ENCODE measurements at places on chromosomes 16 and 17.

- DNase-seq = no peak
Measured at GRCh38 chr16:50268352-50268751, 2.0 kb downstream of the ADCY7 start.

DNA sequence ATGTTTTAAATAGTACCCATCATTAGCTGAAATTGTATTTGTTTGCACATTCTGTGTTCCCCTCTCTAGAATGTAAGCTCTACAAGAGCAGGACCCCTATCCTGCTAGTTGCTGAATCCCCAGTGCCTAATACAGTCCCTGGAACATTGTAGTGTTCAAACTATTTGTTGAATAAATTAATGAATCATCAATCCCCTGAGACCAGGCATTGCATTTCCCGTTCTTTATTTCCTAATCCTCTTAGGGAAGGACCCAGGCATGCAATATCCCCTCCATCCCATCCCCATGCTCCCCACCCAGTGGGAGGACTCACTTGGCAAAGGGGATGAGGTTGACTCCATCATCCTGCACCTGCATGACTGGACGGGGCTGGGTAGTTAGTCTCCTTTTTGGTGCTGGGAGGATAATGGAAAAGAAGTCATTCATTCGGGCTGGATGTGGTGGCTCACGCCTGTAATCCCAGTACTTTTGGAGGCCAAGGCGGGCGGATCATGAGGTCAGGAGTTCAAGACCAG is 3.2 kb downstream of the INCA1 start:
- no peak for DNase-seq

GRCh38 chr17:7238420-7239090 is 702 bp downstream of the PHF23 start:
- no peak for DNase-seq

DNA sequence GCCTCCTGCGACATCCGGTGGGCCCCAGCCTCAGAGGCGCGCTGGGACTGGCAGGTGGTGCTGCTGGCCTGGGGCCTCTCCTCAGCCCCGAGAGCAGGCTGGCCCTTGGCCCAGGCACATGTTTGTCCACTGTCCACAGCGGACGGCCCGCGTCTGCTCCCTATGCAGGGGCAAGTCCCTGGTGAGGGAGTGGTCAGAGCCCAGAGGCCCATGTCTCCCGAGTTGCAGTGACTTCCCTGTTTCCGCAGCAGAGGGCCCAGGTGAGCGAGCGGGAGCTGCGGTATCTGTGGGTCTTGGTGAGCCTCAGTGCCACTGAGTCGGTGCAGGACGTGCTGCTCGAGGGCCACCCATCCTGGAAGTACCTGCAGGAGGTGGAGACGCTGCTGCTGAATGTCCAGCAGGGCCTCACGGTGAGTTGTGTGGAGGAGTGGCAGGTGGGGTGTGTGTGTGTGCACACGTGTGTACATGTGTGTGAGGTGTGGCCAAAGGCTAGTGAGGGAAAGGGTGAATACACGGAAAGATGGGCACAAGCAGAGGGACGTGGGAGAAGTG is 10.4 kb downstream of the IL34 start:
- no peak for DNase-seq

DNA sequence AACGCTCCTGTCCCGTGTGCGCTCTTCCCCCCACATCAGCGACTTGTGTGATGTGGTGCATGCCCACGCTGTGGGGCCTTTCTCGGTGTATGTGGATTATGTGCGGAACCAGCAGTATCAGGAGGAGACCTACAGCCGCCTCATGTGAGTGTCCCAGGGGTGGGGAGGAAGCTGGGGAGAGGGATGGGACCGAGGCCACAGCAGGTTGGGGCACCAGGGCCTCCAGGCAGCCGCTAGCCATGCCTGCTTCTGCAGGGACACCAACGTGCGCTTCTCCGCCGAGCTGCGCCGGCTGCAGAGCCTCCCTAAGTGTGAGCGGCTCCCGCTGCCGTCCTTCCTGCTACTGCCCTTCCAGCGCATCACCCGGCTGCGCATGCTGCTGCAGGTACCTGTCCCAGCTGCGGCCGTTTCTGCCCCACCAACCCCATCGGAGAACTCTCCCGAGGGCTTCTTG is 5.8 kb downstream of the ARHGEF15 start:
- DNase-seq = no peak

DNA sequence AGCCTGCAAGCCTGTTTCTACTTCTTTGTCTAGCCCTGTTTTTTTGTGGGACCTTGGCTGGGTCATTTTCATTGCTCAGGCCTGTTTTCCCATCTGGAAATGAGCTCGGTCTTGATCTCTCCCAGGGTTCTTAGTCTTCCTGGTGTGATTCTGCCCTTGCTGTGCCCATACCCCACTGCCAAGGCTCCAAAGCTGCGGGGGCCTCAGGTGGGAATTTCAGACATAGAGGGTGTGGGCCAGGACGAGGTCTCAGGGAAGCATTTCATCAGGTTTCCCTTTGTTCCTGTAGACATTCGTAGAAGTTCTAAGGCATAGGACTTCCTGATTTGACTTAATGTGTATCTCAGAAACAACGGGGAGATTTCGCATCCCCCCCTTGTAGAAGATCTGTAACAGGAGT is 5.8 kb downstream of the MPRIP start:
- DNase-seq = no peak

GRCh38 chr16:595942-596735 is 6.3 kb downstream of the RAB40C start:
- no peak for DNase-seq

DNA sequence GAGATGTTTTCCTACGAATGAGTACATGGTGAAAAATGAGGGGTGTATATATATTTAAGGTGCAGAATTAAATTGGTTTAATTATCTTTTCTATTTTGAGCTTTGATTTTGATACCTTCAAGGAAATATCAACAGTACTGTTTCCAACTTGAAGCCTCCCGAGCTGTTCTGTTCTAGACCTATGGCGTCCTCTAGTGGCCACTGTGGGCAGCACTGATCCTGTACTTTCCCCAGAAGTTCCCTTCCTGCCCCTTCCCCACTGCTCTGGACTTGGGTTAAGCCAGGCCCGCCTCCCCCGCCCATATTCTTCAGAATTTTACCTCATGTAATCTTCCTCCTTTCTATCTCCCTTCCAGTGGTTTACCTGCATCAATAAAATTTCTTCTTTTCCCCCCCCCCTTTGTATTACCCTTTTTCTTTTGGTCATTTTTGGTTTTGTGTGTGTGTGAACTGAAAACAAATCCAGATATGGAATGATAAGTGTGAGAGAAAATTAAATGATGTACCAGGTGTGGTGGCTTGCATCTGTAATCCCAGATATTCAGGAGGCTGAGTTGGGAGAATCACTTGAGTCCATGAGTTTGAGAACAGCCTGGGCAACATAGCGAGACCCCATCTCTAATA is 1643.5 kb downstream of the TP53TG3F start:
- DNase-seq = no peak

- peak; percentile 70 for DNase-seq
Measured at GRCh38 chr17:78341559-78342448, 18.1 kb downstream of the SOCS3 start.

GRCh38 chr17:17170346-17170985 is 35.7 kb downstream of the PLD6 start:
- DNase-seq = no peak

- DNase-seq = no peak
Measured at GRCh38 chr17:78014646-78015045, 56.1 kb downstream of the TNRC6C start.

DNA sequence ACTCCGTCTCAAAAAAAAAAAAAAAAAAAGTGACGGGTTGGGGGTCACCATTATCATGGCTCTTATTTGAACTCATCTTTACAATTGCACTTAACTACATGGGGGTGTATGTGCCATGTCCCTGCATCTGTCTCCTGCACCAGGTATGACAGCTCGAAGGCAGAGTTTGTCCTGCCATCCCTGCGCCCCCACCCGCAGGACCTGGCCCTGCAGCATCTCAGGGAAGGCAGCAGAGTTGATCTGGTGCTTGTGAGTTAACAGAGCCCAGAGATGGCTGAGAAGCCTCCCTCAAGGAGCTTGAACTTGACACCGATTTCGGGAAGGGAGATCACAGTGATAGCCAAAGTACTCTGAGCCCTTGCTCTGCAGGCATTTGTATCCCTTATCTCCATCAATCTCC is 44.8 kb downstream of the C16orf82 start:
- DNase-seq = no peak

GRCh38 chr17:72476575-72476986 is 355.8 kb downstream of the SOX9 start:
- DNase-seq = no peak

DNA sequence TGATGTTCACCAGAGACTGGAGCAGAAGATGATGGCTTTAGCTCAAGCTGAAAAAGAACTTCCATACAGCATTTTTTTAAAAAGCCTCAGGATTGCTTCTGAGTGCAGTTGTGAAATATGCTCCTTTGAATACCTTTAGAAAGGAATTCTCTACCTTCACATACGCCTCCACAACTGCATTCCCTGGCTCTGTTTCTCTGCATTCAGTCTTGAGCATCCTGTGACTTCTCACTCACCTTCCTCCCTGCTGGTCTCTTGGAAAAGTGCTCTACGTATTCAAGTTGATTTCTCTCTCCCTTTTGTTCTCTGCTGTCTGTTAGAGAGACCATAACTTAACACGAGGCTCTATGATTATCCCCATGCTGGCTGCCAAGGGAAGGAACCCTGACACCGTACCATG is 34.5 kb downstream of the HS3ST2 start:
- DNase-seq = no peak

- DNase-seq = no peak
Measured at GRCh38 chr16:88007321-88007731, 56.1 kb downstream of the BANP start.

DNA sequence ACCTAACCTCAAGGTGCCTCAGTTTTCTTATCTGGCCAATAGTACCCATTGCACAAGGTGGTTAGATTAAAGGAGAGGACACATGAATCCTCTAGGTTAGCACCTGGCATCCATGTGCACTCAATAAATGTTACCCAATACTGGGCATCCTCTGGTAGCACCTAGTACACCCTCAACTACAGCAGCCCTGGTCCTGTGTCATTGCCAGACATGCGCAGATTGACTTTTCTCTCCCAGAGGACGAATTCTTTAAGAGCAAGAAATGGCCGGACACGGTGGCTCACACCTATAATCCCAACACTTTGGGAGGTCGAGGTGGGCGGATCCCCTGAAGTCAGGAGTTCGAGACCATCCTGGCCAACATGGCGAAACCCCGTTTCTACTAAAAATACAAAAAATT is 7.3 kb downstream of the DUSP3 start:
- DNase-seq = no peak

DNA sequence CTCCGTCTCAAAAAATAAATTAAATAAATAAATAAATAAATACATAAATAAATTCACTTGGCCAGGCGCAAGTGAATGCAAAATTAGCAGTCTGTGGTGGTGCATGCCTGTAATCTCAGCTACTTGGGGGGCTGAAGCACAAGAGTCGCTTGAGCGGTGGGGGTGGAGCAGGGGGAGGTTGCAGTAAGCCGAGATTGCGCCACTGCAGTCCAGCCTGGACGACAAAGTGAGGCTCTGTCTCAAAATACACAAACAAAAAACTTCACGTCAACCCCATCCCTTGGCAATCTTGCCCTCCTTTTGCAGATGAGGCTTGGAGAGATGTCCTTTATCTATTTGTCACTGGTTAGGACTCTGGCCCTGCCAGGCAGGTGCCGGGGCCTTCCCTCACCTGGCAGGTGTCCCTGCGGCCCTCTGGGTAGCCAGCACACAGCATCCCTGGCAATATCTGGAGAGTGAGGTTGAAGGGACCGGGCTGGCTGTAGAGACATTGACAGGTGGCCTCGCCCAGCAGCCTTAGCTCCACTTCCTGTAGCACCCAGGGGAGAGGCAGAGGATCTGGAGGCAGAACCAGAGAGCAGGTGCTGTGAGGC is 4.4 kb downstream of the PRSS36 start:
- DNase-seq = no peak

DNA sequence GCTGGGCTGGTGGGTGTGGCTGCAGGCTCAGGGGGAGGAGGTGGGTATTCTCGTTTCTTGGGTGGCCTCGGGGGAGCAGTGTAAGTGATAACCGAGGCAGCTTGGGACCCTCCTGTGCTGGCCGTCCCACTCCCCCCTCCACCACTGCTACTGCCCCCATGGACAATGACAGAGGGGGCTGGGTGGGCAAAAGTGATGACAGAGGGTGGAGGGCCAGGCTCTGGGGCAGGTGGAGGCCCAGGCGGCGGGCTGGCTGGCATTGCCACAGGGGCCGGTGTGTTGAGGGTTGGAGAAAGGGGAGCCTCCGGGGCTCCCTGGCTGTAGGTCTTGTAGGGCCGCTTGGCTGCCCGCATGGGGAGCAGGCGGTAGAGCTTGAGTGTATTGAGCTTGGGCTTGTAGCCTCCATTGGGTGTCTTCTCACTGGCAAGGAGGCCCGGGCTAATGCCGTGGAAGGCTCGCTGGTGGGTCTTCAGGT is 16.0 kb downstream of the ZBTB4 start:
- no peak for DNase-seq

DNA sequence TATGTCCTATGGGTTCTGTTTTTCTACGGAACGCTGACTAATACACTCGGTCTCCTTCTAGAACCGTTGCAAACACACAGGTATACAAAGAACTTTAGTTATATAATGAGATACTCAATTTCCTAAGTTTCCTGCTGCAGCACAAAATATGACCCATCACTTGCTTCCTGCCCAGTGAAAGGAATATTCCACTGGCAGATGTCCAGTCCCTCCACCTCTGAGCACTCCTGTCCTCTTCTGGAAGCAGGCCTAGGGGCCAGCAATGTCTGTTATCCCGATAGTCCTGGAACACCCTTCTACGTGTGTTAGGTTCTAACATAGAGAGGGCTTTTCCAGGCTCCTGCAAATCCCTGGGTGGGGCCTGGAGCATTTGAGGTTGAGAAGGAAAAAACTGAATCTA is 32.7 kb downstream of the ADAMTS18 start:
- DNase-seq = no peak

DNA sequence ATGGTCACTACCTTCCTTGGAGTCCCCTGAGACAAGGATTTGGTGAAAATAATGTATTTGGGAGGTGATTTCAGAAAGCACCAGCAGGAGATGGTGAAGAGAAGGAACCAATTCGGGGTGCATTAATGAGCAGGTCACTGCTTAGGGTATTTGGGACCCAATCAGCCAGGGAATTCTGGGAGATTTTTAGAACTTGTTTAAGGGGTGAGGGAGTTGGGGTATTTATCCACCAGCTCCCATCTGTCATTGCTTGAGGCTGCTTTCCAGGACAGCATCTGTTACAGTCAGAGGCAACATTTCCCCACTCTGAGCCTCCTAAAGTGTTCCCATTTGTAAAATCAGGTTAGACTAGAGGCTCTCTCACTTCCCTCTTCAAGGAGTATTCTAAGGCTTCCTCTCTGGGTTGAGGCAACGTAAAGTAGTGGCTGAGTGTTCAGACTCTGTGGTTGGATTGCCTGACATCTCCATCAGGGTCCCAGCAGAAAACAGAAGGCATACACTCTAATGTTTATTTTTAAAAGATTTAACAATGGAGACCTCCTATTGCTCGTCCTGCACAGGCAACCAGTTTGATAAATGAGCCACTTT is 60.9 kb downstream of the CLEC19A start:
- no peak for DNase-seq

DNA sequence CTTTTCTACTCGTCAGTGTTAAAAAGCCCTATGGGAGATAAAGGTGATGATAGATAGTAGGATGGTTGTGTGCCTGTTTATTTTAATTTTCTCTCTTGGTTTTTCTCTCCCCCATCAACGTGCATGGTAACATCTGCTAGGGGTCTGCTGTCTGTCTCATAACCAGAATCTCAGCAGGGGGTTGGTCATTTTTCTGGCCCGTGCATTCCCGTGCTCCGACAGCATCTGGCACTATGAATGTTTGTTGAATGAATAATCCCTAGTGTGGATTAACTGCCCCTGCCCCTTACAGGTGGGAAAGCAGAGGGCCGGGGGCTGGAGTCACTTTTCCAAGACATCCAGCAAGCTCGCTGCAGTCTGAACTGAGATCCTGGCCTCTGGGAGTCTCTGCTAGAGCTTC is 6.3 kb downstream of the CA5A start:
- no peak for DNase-seq

GRCh38 chr17:56314026-56314425 is 160.8 kb downstream of the ANKFN1 start:
- no peak for DNase-seq

Data from LoVo (cell line).